ENCODE measurements at places on chromosomes 5 and 9. TPM values are rescaled to one million over a fixed set of nuclear protein-coding genes. Genes with fewer than 3 reads are reported as not detected.

The ITGA2 gene
- not detected for polyA plus RNA-seq

The TMEM8B gene
- polyA plus RNA-seq: 2.7 TPM

The LAMC3 gene
- polyA plus RNA-seq: not detected

DNA sequence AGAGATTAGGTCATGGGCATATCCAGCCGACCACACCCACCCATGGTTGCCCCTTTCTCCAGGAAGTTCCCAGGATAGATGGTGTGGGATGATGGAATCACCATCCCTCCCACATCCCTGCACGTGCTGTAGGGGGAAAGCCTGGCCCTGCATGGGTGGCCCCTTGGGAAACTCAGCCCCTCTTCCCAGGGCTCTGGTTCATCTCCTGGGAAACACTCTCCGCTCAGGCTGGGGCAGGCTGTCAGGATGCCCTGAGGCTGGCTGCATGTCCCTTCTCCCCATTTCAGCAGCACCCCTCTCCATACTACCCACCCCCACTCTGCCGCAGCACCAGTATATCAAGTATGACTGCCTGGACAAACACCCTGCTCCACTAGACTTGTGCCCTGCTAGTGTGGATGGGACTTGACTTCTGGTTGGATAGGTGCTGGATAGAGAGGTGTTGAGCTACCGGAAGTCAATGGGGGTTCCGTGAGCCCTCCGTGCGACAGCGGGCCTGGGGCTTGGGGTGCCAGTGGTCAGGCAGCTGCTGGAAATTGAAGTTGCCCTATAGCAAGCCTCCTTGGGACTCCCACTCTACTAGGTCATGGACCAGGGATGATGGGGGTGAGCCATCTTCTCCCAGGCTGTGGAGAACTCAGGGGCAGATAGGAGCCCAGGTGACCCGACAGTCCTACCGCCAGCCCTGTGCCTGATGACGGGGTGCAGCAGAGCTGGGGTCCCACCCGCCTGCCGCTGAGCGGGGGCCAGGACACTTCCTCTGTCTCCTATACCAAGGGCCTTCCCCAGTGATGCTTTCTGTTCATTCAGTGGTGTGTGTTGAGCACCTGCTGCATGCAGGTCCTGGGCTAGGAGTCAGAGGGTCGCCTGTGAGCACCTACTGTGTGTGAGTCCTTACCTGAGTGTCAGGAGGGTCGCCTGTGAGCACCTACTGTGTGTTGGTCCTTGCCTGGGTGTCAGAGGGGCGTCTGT is 69.4 kb upstream of the COL5A1 start:
- DNase-seq: no peak

DNA sequence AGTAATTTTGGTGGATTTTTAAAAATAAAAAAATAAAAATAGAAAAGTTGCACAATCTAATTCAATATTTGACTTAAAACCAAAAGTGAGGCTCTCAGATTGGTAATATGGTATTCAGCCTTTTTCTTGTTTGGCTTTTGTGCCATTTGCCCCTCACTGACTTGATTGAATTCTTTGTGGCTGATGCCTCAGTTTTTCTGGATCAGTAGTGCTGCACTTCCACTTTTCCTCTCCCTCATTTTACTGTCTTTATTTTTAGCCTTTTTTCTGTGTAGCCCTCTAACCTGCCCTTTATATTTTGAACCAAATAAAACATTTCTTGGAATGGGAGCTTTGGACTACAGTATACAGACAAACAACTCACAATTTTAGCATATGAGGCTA is 3.8 kb upstream of the MSMP start:
- DNase-seq: no peak

The MYOT gene
- polyA plus RNA-seq: 1.5 TPM

- DNase-seq: no peak
Observed at GRCh38 chr5:111447099-111447498, 65.2 kb downstream of the STARD4 start.

DNA sequence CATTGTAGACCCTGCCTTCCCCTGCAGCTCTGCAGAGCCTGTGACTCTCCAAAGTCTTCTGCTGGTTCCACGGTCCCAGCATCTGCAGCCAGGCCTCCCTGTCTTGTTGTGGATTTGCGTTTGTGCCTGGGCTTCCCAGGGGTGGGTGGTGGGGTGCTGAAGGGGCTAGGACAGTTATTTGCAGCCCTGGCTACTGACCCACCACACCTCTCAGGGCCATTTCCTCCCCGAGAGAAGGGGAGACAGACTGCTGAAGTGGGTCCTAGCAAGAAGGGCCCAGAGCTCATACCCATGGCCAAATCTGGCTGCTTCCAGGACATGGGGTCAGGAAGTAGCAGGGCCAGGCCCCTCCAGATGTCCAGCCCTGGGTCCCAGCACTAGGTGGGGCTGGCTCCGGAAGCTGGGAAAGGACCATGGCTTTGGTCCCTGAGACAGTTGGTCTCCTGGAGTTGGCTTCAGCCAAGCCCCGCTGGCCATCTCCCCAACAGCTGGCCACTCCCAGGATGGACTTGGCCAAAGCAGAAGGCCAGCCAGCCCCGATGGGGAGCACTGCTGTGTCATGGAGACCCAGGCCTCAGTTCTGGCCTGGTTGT is 26.3 kb downstream of the GSN start:
- no peak for DNase-seq

The CNTLN gene
- 0.03 TPM for polyA plus RNA-seq

The FAM151B gene
- polyA plus RNA-seq: 0.23 TPM

- DNase-seq: no peak
Observed at GRCh38 chr9:116452227-116452626, 234.9 kb upstream of the TRIM32 start.

DNA sequence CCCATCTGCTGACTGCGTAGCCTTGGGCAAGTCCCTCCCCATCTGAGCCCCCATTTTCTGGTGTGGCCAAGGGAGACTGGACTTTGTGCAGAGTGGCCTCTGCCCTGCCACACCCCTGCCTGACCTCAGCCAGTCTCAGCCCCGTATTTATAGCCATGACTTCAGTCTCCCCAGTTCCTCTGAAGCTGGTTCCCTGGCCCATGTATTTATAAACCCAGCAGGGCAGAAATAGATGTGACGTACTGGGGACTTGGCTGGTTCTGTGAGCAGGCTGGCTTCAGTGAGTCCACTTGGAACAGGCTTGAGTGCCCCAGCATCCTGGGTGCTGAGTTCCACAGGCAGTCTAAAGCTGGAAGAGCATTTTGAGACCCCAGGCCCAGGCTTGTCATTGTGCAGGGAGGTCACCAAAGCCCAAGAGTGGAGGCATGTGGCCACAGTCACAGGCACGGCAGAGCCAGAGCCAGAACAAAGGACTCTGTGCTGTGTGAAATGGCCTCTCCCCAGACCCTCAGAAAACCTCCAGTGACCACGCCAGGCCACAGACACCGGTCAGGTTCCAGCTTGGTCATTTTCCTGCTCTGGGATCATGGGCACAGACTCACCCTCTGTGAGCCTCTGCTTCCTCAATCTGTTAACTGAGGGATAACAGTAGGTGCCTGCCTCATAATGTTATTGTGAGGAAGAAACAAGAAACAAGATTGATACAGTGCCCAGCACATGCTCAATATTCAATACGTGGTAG is 30.4 kb upstream of the SYNPO start:
- no peak for DNase-seq

The RAB14 gene
- polyA plus RNA-seq: 64.0 TPM

GRCh38 chr9:113597390-113598241 is 134.1 kb downstream of the RGS3 start:
- DNase-seq: no peak

DNA sequence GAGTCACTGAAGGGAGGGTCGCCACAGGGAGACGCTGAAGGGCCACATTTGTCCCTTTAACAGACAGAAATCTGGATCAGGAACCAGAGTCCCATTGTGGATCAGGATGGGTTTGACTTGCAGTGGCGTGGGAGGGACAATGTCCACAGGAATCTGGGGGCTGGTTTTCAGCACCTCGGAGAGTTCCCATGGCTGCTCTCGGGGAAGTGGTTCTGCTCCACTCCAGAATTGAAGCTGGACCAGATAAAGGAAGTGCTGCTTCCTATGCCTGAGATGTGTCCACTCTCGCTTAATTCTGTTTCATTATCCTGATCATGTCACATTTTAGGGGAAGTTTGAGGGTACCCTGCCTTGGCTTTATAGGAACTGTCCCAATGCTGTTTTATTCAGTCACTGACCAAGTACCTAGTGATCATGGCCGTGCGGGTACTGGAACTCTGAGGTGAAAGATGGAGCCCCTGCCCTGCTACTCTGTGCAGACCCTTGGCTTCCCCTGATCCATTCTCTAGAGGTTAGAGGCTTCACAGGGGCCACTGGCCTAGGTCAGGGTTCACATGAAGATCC is 28.7 kb downstream of the ENHO start:
- no peak for DNase-seq

GRCh38 chr9:36597412-36598178 is 24.9 kb downstream of the MELK start:
- DNase-seq: no peak

The DMRT3 gene
- not detected for polyA plus RNA-seq
